ENCODE measurements at places on chromosomes 13 and 19.

- DNase-seq = no peak
These were observed 4.9 kb downstream of the RCBTB2 start for GRCh38 chr13:48527955-48528354.

- no peak for DNase-seq
These were observed 86.9 kb downstream of the DOCK9 start for GRCh38 chr13:98890925-98891324.

DNA sequence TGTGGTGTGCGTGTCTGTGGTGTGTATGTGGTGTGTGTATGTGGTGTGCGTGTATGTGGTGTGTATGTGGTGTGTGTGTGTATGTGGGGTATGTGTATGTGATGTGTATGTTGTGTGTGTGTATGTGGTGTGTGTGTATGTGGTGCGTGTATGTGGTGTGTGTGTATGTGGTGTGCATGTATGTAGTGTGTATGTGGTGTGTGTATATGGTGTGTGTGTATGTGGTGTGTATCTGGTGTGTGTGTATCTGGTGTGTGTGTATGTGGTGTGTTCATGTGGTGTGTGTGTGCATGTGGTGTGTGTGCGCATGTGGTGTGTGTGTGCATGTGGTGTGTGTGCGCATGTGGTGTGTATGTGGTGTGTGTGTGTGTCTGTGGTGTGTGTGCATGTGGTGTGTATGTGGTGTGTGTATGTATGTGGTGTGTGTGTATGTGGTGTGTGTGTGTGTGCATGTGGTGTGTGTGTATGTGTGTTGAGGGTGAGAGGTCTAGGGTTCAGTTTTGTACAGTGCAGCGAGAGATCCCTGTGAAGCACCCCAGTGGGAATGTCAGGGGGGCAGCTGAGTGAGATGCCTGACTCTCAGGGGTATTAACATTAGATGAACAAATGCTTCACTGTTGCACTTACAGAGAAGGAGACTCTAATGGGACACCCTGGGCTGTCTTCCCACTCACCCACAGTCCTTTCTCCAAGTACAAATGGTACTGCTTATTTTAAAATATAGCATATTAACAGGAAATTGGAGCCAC is 61.3 kb upstream of the MEDAG start:
- peak; percentile 9 for DNase-seq

GRCh38 chr13:41645331-41645730 is 188.0 kb downstream of the RGCC start:
- DNase-seq = no peak

- peak; percentile 20 for DNase-seq
These were observed 217.0 kb upstream of the OBI1 start for GRCh38 chr13:78875792-78876580.

DNA sequence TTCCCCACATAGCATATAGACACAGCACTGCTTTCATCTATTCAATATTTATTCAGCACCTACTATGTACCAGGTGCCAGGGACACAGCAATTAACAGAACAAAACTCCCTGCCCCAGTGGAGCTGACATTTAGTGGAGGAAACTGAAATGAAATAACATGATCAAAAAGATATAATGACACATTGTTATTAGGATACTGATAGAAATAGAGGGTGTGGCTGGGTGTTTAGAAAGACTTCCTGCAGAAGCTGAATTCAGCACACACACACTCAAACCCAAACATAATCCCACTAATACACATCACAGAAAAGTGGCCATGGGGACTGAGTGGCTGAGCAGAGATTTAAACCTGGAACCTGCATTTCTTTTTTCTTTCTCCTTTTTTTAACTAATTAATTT is 3.8 kb upstream of the CDC37 start:
- no peak for DNase-seq

GRCh38 chr19:11963566-11964355 is 1.1 kb upstream of the ZNF763 start:
- DNase-seq = peak; percentile 80

- peak; percentile 73 for DNase-seq
These were observed 11.2 kb upstream of the KLK4 start for GRCh38 chr19:50922317-50922853.

- no peak for DNase-seq
These were observed 87.3 kb downstream of the STK24 start for GRCh38 chr13:98489446-98490194.

- DNase-seq = peak; percentile 69
These were observed 81.7 kb downstream of the ZNF429 start for GRCh38 chr19:21587117-21587461.

- DNase-seq = no peak
These were observed 775 bp downstream of the RAX2 start for GRCh38 chr19:3771000-3771905.

DNA sequence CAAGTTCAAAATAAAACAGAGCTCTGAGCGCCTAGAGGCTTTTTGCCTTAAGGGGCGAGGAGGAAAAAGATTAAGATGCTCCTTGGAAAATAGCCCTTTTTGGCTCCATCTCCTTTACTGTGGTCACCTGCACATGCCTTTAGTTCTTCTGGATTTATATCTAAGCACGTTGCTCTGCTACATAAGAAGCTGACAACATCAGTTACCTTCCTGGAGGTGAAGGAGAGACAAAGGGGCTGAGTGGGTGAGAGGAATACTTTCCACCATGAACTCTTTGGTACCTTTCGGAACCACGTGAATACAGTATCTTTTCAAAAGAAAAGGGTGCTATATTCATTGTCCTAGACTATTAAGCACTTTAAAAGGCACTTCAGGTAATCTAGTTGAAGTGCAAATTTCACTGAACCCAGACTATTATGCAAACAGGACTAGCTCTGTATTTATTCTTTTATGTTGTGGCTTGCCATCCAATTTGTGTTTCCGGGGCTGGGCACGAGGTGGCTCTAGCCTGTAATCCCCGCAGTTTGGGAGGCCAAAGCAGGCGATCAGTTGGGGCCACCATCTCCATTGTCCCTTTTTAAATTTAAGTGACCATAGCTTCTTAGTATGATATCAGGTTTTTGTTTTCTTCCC is 201.5 kb downstream of the TM9SF2 start:
- DNase-seq = no peak

- DNase-seq = no peak
These were observed 574.4 kb upstream of the SLC10A2 start for GRCh38 chr13:103640606-103641005.

GRCh38 chr13:49265822-49266221 is 18.1 kb downstream of the CDADC1 start:
- no peak for DNase-seq

- DNase-seq = no peak
These were observed 175.7 kb downstream of the URI1 start for GRCh38 chr19:30117636-30118145.

DNA sequence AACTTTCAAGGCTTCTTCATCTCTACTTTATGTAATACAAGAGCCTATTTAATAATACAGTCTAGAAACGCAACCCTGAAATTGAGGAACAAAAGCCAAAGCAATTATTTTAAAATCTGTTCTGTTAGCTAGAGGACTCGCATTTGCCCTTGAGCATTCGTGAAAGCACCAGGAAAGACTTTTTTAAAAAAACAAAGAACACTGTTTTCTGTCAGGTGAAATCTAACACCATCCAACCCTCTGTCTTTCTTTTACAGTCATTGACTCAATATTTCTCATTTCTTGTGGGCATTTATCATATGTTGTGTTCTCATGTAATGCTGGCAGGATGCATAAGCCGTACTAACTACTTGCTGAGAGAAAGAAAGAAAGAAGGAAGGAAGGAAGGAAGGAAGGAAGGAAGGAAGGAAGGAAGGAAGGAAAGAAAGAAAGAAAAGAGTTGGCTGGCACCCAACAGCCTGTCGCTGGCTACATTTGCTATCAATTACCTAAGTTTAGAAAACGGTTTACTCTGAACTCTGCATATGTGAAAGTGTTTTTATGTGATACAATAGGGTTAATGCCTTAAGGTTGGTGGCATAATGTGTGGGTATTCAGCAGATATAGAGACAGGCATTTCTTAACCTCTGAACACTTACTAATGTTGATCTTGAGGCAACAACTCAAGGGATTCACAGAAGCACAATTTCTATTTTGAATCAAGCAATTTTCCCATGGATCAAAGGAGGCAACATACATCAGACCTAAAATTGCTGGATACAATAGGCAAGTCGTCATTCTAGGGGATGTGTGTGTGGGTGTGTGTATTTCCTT is 445.4 kb downstream of the DCT start:
- DNase-seq = no peak

GRCh38 chr13:110413016-110413675 is 106.1 kb downstream of the COL4A2 start:
- DNase-seq = no peak

GRCh38 chr19:15048885-15049541 is at the start of gene CASP14:
Gene CASP14, plus strand, starts transcription at chr19:15049480. Its CDS starts 2,772 bp downstream, at chr19:15052252.
- no peak for DNase-seq

GRCh38 chr19:58291943-58292342 is 13.2 kb downstream of the ZNF8 start:
- no peak for DNase-seq

DNA sequence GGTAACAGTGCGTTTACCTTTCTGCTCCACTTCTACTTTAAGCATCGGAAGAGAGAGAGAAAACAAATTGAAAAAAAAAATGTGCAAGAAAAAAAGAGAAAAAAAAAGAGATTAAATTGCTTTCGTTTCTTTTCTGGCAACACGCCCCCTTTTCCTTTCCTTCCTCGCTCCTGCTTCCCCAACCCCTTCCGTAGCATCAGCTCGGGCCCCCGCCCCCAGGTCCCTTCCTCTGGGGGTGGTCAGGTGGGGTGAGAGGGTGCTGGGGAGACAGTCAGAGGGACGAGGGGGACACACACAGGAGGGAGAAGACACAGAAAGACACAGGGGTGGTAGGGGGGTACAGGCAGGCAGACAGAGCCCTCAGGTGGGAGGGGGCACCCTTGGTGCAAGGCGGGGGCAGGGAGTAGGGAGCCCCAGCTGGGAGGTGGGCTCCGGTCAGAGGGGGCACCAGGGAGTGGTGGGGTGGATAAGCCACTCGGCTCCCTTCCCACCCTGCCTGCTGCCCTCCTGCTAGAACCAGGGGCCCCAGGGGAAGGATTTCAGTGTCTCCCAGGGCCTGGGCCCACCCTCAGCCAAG is 30.7 kb upstream of the ASF1B start:
- DNase-seq = no peak

DNA sequence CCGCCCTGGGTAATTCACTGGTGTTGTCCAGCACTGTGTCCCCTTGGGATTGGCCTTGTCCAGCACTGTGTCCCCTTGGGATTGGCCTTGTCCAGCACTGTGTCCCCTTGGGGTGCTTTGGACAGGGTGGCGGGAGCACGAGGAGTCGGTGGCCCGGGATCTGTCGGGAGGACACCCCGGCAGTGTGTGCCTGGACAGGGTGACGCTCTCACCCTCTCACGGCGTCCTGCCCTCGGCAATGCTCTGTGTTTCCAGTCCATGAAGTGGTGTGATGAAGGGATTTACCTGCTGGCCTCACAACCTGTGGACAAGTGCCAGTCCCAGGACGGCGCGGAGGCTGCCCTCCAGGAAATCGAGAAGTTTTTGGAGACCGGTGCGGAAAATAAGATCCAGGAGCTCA is 29.9 kb upstream of the F7 start:
- DNase-seq = no peak

All from DND-41 (cell line).